Mesothelial cell of epicardium (in vitro differentiated cells): ENCODE measurements at places on chromosomes 7 and 10. TPM values are rescaled to one million over a fixed set of nuclear protein-coding genes. Genes with fewer than 3 reads are reported as not detected.

EIF5AL1 gene
- 0.07 TPM in 2 of 3 replicates, not detected in the other for total RNA-seq

DNA sequence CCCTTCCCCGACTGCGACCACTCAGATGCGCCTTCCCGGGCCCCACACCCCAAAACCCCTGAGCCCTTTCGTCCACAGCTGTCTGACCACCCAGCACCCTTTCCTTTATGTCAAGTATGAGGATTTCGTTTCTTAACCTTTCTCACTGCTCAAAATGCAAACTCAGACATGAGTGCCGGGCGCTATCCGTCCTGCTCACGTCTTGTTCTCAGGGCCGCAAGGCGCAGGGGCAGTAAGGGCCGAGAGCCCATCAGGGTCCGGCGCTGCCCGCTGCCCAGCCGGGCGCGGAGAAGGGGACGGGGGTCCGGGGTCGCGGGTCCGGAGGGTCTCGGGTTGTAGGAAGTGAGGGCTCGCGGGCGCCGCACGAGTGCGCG is 670 bp upstream of the RBM33 start:
- peaks cover 27% of the 10 kb centered on the region for H3K4me1 ChIP-seq
- DNase-seq: no peak
- no peaks in the 10 kb centered on the region for H3K27me3 ChIP-seq
- peak overlapping the region; percentile 96 for H3K27ac ChIP-seq

ASL gene
- total RNA-seq: 11.3 to 12.4 TPM (median 11.3 TPM) in 3 replicates

CFAP69 gene
- 3.7 to 4.8 TPM (median 4.6 TPM) in 3 replicates for total RNA-seq

GRCh38 chr7:30887464-30887872 is 24.2 kb upstream of the AQP1 start:
- H3K4me1 ChIP-seq: peaks cover 26% of the 10 kb centered on the region
- no peak overlapping the region for H3K4me3 ChIP-seq
- H3K27me3 ChIP-seq: no peaks in the 10 kb centered on the region
- DNase-seq: no peak

DNA sequence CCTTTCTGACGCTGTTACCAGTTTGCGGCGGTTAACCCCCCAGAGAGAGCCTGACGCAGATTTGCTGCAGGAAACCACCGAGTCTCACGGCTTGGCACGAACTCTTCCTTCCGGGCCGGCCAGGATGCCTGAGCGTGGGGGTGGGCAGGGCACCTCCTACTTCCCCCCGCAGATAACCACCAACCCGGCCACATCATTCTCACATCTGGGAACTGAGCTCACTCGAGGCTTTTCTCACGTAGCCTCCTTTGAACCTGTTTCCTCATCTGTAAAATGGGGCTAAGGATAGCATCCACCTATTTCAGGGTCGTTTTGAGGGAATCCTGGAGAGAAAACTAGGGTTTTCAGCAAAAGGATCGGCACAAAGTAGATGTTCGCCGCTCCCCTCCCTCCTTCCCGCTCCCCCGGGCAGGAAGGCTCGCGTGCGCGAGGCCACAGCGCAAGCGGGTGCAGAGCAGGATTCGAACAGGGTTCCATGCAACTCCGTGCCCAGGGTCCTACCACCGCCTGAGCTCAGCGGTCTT is 23.6 kb downstream of the DDIT4 start:
- H3K4me1 ChIP-seq: peaks cover 20% of the 10 kb centered on the region
- peak overlapping the region; percentile 50 for H3K27ac ChIP-seq
- H3K4me3 ChIP-seq: peak overlapping the region; percentile 69
- no peak for DNase-seq
- H3K27me3 ChIP-seq: no peaks in the 10 kb centered on the region

GRCh38 chr7:7223250-7223649 is 40.9 kb downstream of the C1GALT1 start:
- H3K4me3 ChIP-seq: no peak overlapping the region
- H3K27ac ChIP-seq: no peak overlapping the region
- DNase-seq: no peak
- H3K4me1 ChIP-seq: peaks cover 13% of the 10 kb centered on the region
- H3K27me3 ChIP-seq: no peaks in the 10 kb centered on the region
